ENCODE measurements at places on chromosomes 16 and 17.

GRCh38 chr16:48498769-48499631 lies 111.0 kb downstream of the N4BP1 start:
- no peak for DNase-seq

DNA sequence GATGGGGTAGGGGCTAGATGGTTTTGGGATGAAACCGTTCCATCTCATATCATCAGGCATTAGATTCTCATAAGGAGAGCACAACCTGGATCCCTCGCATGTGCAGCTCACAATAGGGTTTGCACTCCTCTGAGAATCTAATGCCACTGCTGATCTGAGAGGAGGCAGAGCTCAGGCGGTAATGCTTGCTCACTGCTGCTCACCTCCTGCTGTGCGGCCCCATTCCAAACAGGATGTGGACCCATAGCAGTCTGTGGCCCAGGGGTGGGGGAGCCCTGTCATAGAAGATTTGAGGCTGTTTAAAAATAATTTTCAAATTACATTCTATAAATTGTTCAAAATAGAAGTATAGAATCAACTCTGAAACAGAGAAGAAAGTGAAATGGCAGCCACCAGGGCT lies 50.8 kb downstream of the PHKB start:
- no peak for DNase-seq

GRCh38 chr17:50599606-50600005 lies 35.1 kb upstream of the ABCC3 start:
- DNase-seq = no peak

GRCh38 chr17:42045719-42046118 lies 4.7 kb downstream of the C17orf113 start:
- no peak for DNase-seq

DNA sequence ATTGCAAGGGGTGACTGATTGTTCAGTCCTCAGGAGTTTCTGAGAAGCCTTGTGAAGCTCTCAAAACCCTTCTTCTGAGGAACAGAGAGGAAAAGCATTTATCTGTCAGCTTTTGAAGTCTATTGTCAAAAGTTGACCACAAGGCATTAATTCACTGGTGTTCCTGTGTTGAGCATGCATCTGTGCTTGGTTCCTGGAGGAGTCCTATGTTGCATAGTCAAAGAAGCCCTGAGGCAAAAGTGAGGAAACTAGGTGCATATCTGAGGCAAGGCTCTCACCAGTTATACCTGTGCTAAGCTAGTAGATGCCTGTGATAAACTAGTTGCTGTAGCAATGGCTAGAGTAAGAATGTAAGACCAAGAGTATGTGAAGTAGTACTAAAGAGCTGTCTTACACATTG lies 1.8 kb upstream of the HEATR6 start:
- DNase-seq = no peak

DNA sequence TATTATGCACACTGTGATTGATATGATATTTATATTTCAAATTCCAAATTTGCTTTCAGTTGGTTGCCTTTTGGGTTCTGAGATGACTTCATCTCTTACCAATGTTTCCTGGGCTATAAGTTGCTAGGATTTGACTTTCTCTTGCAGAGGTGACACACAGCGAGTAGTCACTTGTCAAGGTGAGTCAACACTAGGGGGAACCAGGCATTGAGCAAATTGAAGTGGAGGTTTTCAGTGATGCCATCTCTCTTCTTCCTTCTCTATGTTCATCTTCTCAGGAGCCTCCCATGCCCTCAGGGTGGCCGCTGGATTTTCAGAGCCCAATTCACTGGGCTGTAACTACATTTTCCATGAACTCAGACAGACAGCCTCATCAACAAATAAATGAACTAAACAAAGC lies 6.0 kb upstream of the CPD start:
- DNase-seq = no peak

DNA sequence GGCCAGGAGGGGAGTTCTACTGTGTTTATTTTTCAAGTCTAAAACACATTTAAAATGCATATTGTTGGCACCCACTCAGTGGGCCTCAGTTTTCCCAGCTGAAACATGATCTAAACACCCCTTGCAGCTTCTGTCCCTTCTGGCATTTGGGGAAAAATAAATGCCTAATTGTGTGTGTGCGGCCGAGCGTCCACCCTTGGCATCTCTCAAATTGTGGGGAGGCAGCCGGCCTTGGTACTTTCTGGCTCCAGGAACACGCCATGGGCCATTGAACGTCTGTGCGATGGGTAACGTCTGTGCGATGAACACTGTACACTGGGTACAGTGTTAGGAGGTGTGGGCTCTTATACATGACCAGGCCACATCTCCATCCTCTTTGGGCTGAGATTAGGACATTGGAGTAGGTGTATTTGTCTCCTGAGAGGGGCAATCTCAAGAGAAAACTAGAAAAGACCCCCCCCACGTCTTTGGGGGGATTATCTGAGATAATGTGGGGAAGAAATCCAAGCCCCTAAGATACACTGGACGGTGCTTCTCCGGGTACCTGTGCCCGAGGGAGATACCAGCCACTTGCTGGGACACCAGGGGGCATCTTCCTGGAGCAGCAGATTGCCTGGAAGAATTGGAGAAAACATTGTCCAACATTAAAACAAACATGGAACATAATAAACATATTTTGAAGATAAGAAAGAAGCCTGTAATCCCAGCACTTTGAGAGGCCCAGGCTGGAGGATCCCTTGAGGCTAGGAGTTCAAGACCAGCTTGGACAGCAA lies 54.9 kb downstream of the RAB11FIP4 start:
- no peak for DNase-seq
